ENCODE measurements at places on chromosomes 16 and 17.

- DNase-seq = no peak
These were observed 138.5 kb upstream of the TBX2 start for GRCh38 chr17:61261001-61261637.

DNA sequence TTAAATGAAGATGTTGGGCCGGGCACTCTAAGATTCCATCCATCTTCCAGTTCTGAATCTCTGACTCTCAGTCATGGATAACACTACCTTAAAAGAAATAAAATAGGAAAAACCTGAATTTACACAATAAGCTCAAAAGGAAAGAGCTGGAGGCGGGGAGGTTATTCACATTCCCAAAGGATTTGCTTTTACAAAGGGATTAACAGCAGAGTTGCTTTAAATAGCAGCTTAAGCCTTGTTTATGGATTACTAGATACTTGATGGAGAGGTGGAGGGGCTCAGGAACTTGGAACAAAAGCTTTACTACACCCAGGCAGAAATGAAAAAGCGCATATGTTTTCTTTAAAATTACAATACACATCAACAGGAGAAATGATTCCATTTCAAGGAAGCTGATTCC, 84.5 kb downstream of the XYLT1 start:
- DNase-seq = no peak

GRCh38 chr16:9964426-9964825, 217.8 kb downstream of the GRIN2A start:
- DNase-seq = no peak

DNA sequence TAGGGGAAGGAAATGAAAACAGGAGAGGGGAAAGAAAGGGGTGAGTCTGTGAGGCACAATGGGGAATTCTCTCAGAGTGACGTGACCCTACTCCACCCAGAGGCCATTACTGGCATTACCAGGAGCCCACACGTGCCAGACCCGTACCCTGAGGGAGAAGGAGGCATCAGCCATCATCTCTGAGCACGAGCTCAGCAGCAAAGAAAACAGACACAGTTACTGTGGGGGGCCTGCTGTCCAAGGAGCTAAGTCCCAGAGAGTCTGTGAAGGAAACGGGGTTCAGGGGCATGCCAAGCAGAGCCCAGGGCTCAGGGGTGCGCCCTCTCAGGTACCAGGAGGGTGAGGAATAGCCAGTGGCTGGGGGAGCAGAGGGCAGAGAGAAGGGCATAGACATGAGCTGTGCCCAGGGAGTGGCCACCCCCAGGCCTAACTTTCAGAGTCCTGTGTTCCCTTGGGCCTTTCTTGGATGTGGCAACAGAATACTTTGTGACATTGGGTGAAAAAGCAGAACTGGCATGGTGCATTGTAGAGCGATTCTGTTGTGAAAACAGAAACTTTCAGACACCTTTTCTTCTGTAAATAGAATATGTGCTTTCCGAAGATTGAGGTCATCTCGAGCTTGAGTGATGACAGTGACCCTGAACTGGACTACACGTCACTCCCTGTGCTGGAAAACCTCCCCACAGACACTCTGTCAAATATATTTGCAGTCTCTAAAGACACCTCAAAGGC, 11.3 kb downstream of the TAF1C start:
- peak; percentile 58 for DNase-seq

- no peak for DNase-seq
These were observed 14.9 kb downstream of the WDR45B start for GRCh38 chr17:82633343-82633742.

DNA sequence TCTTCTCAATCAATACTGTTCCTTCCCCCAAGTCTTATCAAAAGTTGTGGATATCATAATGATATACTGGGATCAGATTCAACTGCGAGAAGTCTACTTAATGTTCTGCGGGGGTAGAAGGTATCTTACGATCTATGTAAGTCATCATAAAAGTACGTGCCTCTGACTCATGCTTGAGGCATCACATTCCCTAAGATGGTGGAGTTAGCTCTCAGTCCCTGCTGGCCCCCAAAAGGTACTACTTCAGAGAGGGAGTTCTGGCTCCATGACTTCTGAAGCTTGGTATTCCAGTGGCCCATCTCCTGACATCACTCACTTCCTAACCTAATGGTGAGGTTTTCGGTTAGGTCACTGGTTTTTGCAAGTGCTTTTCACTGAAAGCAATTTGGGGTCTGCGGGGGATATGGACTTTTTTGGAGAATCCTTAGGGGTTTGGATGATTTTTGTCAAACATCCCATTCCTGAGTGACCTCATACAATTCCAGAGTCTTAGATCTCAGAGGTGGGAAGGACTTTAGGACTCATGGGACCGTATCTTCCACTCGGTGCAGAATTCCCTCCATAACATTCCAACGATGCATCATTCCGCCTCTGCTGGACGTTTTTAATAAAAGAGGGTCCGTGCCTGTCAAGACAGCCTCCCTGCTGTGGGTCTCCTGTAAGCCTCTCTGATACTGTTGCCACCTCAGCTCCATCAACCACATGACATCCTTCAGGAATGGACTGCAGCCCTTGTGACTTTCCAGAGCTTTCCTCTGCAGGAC, 74.3 kb downstream of the DYNLRB2 start:
- DNase-seq = no peak

DNA sequence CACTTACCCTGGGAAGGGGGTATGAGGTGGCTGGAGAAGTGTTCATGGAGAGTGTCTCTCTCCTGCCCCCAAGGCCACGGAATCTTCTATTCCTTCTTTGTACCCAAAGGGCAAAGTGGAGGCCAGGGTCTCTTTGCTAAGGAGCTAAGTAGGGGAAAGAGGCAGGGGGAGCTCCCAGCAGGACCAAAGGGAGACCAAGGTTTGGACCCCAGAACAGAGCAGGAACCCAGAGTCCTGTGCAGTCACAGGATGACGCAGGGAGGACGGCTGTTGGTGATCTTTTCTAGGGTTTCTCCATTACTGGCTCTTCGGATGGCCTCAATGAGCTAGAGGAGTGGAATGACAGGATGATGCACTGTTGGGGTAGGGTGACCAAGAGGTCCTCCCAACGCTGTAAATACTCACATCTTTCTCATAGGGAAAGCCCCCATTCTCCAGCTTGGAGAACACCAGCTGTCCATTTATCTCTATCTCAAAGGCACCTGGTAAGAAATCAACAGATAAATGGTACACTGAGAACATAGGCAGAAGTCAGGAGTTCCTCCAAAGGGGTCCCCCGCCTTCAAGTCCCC, 966 bp downstream of the MIEN1 start:
- no peak for DNase-seq

- DNase-seq = no peak
These were observed 93.9 kb downstream of the CLEC16A start for GRCh38 chr16:11038305-11038704.

DNA sequence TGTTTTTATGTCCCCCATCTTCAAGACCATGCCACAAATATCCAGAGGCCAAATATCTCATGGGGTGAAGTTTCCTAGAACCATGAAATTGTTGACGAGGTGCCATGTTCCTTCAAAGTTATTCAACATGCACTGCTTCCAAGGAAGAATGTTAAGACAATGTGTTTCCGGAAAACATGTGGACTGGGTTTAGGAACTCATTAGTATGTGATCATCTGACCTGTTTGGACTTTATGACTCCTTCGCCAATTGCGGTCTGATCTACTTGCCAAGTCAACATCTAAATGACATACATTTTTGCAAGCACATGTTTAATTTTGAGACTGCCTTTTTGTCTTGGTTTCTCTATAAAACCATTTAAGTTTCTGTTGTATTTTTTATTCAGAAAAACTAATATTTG, 234.8 kb downstream of the MAF start:
- no peak for DNase-seq

Measured in common myeloid progenitor, CD34-positive (primary cell).